ENCODE measurements at places on chromosomes 1 and 21. TPM values are rescaled to one million over a fixed set of nuclear protein-coding genes. Genes with fewer than 3 reads are reported as not detected.

AADACL4 gene
- total RNA-seq, result 0.24 TPM

WARS2 gene
- 14.5 TPM for total RNA-seq

C1orf74 gene
- 2.5 TPM for total RNA-seq

PTPN7 gene
- not detected for total RNA-seq

SLC50A1 gene
- 33.3 TPM for total RNA-seq

SELE gene
- not detected for total RNA-seq

SLFNL1 gene
- total RNA-seq, result 1.0 TPM

KRTAP7-1 gene
- not detected for total RNA-seq

WNT3A gene
- not detected for total RNA-seq

UBE2G2 gene
- 85.2 TPM for total RNA-seq

UMODL1 gene
- total RNA-seq, result not detected

AZIN2 gene
- 5.2 TPM for total RNA-seq

FNBP1L gene
- 136 TPM for total RNA-seq

BCAN gene
- total RNA-seq, result not detected

LEFTY1 gene
- 26.0 TPM for total RNA-seq

USP33 gene
- total RNA-seq, result 89.1 TPM

CELA3A gene
- total RNA-seq, result 1.5 TPM

ZNF648 gene
- total RNA-seq, result 0.81 TPM

MRPL24 gene
- 43.2 TPM for total RNA-seq

PRR9 gene
- total RNA-seq, result not detected

CZIB gene
- total RNA-seq, result 61.0 TPM

FCMR gene
- total RNA-seq, result not detected
